ENCODE measurements at places on chromosomes 3 and 15.

DNA sequence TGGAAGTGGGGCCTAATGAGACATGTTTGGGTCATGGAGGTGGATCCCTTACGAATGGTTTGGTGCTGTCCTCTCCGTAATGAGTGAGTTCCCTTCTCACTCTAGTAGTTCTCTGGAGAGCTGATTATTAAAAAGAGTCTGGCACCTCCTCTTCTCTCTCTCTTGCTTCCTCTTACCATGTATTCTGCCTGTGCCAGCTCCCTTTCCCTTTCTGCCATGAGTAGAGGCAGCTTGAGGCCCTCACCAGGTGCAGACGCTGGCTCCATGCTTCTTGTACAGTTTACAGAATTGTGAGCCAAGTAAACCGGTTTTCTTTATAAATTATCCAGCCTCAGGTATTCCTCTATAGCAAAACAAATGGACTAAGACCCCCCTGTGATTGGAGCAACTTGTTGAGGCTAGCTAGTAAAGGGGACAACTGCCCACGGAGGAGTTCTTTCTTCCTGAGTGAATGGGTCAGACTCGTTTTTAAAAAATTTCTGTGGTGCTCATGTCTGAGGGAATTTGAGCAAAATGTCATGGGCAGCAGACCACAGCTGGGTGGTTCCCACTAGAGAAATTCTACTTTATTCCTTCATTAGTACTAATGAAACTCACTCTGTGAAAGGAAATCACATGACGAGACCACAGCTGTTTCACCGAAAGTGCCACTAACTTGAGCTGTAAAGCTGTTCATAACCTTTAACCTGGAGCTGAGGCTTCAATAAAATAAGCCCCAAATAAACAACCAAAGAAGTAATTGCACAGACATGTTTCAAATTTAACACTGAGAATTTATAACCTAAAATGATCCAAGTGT is 210.0 kb downstream of the NFKBIZ start:
- no peak for DNase-seq

DNA sequence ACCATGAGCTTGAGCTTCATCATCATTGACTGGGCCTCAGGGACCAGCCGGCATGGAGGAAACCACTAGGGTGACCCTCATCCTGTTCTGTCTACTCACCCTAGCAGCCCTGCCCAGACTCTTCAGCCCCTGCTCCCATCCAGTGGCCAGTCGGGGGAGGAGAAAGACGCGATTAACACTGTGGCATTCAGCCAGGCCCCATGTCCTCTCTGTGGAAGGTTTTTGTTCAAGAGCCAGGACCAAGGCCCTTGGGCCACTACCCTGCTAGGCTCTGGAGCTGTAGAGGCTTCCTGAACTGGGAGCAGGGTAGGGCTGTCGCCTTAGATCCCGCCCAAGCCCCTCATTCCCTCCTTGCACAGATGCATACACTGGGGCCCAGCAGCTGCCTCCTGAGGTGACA is 15.0 kb downstream of the SLC38A3 start:
- no peak for DNase-seq

GRCh38 chr3:37183976-37184375 is 9.6 kb upstream of the LRRFIP2 start:
- DNase-seq = no peak

DNA sequence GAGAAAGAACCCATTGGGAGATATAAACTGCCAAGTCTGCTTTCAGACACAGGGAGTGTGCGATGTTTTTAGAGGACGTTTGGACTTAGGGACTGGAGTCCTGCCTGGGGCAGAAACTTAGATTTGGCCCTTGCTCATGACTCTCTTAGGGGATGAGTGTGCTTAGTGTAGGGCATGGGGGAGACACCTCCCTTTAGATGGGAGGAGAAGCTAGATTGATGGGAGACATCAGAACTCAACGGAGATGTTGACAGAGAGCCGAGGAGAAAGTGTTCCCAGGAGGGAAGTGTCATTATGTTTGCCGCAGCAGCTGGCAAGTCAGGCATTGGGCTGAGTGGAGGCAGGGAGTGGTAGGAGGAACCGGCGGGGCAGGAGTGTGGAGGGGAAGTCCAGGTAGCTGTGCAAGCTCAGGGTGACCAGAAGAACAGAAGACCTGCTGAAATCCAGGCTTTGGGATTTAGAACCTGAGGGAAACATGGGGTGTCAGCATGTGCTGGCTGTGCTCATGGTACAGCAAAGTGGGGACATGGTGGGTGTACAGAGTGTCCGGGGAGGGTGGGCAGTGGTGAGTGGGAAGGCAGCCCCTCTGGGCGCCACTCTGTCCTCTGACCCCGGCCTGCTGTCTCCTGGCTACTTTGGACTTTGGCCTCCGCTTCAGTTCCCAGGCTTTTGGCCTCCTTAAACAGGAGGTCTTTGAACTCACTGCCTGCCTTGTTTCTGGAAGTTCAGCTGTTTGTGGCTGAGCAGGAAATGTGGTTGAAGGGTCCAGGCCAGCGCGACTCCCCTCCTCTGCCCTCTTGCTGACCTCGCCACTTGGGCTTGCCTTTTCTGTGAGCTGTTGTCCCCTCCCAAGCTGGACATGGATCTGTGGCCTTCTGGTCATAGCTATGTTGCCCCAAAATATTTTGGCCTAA is 324.0 kb upstream of the LRRFIP2 start:
- no peak for DNase-seq

DNA sequence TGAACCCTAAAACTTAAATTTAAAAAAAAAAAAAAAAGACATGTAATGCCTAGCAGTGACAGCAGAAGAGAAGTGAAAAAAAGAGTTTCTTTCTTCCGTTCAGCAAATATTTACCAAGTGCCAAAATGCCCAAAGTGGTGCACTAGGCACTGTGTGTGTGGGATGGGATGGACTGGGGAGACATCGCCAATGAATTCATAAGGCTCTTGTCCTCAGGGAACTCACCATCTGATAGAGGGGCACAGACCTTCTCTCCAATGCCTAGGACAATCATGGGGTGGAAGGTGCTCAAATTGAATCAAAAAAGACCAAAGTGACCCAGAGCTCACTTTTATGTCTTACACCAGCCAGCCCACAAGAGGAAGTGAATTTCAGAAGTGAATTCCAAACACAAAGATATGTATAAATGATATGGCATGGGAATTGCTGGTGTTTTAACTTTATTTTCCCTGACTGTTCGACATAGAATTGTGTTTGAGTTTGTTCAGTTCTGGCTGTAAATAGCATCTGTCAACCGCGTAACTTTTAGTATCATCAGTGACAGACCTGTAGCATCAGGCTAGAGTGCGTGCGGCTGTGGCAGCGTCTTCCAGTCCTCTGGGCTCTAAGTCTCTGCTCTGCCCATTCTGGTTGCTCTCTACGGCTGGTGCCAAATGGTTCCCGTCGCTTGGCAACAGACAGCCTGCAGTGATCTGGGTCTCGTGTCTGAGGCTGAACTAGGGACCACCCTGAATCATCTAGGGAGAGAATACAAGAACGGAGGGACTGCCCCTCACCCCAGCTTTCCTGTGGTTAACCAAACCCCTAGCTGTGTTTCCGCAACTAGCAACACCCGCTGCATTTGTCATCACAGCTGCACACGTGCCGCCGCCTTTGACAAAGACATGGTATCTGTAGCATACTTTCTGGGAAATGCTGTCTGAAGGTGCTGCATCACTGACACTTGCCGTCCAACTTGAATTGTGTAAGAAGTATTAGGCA is 154.0 kb upstream of the THBS1 start:
- peak; percentile 73 for DNase-seq

GRCh38 chr15:59353994-59354416 is 18.7 kb downstream of the MYO1E start:
- DNase-seq = no peak

GRCh38 chr3:34005886-34006285 is 207.5 kb downstream of the PDCD6IP start:
- DNase-seq = no peak

DNA sequence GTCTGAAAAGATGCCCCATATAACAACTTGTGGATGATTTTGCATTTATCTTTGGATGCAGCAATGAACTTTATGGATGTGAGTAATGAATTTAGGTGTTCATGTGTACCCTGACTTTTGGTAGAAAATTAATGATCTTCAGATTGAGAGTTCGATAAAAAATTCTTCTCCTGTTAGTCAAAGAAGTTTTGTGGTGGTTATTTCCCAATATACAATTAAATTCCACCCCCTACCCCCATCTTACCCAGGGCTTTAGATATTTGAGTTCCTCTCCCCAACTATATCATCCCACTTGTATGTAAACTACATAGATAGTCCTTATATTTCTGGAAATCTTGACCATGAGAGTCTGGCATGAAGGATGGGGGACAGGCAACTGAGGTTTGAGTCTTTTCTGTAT is 126.1 kb upstream of the ALDH1A3 start:
- DNase-seq = no peak

DNA sequence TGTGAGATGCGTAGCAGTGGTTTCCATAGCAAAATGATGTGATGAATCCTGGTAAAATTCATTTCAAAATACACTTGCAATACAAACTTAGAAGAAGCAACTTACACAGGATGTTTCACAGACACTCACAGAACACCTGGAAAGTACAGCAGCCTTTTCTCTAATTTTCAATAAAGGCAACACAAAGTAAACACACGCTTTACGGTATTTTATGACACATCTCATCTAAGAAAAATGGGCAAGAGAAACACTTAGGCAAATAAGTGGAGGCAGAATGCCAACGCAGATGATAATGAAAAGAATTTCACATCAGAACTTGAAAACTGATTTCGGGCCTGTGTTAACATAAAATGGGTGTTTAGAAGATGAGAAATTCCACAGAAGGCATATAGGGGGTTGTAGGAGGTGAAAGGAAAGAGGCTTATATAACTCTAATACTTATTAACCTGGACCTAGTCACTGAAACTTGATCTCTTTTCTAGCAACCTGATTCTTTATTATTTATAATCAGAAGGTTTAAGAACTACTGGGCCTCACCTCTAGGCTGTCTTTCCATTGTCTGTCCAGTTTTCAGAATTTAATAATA is 25.6 kb upstream of the MAP3K13 start:
- peak; percentile 42 for DNase-seq

DNA sequence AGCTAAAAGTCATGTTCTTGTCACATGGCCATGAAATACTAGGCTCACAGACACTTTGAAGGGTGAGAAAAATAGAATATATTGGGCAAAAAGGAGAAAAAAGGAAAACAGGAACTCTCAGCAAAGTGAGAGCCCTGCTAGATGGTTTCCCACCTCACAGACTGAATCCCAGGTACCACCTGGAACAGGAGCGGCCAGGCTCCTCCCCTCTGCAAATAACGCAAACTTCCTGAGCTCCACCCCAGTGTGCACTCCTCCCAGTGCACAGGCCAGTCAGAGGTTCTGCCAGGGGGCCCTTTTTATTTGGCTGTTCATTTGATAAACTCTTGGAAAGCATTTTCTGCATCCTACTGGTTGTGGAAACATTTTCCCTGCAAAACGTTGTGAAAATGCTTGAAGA is 780.4 kb downstream of the TBL1XR1 start:
- DNase-seq = no peak

- no peak for DNase-seq
Measured at GRCh38 chr3:129121016-129121791, 400 bp downstream of the RAB43 start.

- no peak for DNase-seq
Measured at GRCh38 chr15:88907111-88907510, 6.1 kb downstream of the MFGE8 start.

GRCh38 chr15:51341366-51342226 is at the start of gene GLDN:
Gene GLDN, plus strand, starts transcription at chr15:51341655. Its CDS starts 30 bp downstream, at chr15:51341685.
- DNase-seq = peak; percentile 6

DNA sequence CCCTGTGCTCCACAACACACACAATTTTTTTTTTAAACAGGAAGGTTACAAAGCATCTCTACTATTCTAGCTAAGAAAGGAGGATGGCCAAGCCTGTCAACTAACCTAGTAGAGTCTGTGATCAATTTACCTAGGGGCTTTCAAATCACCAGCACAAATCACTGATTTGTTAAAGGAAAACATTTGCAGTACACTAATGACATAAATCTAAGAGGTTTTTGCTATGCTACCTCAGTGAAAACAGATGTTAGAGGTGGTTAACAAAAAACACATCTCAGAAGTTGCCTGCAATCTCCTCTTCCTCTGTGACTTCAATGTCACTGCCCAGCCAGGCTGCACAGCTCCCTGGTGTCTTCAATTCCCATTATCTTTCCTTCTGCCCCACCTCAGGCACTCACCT is 72.0 kb downstream of the RAD18 start:
- no peak for DNase-seq

GRCh38 chr3:17298038-17298437 is 413.3 kb downstream of the PLCL2 start:
- DNase-seq = no peak

DNA sequence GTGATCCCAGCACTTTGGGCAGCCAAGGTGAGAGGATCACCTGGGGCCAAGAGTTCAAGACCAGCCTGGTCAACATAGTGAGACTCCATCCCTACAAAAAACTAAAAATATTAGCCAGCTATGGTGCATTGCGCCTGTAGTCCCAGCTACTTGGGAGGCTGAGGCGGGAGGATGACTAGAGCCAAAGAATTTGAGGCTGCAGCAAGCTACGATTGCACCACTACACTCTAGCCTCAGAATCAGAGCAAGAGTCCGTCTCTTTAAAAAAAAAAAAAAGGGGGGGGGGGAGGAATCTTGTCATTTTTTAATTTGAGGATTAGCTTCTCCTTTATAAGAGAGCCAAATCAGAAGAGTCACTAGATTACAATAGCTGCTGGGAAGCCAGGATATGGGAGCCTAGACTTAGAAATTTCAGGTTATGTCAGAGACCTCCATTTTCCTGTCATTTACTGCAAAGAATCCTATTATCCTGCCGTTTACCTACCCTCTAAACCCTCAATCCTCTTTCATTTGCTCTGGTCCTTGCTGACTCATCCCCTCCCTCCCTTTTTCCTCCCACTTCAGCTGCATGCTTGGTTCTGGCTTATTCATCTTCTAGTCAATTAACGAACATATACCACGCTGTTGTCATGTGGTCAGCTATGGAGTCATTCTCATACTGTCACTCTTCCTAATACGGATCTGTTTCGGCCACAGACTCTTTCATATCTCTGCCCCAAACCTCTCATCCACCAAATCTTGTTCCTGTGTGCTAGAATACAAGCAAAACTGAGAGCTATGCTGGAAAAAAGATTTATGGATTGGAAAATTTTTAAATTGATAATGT is 83.8 kb upstream of the PPIB start:
- no peak for DNase-seq

GRCh38 chr3:179016979-179017670 is 54.5 kb downstream of the ZMAT3 start:
- no peak for DNase-seq

DNA sequence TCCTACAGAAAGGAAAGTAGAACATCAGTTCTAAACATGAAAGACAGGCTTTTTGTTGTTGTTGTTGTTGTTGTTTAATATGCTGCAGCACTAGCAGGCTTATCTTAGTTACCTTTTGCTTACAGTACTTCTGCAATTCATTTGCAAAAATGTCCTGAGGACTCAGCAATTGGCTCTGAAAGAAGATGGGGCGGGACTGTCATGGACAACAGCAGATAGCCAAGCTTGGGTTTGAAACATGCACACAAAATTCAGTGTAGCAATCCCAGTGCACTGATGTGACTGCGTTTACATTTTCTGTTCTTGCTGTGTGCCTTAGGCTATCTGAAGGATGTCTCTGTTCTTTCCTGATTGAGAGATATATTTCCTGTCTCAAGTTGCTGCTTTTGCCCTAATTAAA is 9.2 kb downstream of the UNC13C start:
- no peak for DNase-seq

All from NCI-H1092 (cell line).